T-cell (primary cell): ENCODE measurements at places on chromosomes 6 and 20. TPM values are rescaled to one million over a fixed set of nuclear protein-coding genes. Genes with fewer than 3 reads are reported as not detected.

- no peak for DNase-seq
Observed at GRCh38 chr6:9463311-9463710, 951.6 kb downstream of the TFAP2A start.

DNA sequence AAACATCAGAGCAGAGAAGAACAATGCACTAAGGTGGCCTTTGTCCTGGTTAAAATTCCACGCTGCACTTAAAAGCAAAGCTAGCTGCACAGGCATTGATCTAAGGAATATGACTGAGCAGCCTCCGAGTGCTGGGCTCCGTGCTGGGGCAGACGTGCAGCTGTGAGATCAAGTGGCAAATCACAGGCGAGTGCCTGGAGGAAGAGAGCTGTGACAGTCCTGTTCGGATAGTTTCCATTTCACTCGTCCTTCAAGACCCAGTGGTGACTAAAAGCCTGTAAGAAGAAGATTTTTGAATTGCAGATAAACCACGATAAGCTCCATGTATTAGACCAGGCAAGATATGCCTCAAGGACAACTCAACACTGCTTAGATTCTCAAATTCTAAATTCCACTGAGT, 247.9 kb downstream of the ANKRD60 start:
- no peak for DNase-seq

DNA sequence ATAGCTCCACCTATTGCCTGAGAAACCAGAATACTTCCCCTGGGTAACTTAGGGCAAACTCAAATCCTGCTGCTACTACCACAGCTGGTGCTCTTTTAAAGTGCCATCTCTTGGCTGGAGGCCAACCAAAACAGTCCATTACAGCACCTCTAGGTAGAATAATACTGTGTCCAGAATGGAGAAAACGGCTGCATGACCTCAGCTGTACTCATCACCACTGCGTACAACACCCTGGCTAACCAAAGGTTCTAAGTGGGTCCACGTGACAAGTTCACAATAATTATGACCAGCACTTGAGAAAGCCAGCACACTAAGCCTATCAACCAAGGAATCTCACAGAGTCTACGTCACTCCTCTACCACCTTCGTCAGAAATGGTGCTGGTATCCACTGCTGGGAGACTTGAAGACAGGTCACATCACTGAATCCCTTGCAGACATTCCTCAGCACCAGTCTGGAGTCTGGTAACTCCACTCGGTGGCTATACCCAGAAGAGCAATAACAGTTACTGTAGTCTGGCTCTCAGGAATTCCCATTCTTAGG, 40.9 kb upstream of the PKIB start:
- no peak for DNase-seq

DNA sequence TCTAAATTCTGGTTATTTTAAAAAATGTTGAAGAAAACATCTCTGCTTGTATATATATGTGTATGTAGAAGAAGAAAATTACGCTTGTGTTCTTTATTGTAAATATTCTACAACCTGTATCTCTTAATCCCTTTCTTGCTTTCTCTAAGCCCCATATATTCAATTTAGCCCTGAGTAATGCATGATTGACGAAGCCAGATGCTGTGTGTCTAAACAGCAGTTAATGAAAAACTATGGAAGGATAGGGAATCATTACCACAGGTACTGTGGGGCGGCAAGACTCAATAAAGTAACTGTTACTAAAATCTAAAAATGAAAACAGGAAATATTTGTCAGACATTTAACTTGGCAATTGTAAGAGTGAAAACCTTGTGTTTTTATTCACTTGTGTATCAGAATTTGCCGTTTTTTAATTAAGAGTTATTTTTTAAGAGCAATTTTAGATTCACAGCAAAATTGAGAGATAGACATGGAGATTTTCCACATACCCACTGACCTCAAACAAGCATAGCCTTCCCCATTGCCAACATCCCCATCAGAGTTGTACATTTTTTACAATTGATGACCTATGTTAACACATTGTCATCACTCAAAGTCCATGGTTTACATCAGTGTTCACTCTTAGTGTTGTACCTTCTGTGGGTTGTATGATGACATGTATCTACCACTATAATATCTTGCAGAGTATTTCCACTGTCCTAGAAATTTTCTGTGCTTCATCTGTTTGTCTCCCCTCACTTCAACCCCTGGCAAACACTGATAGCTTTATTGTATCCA, 76.7 kb downstream of the BCKDHB start:
- DNase-seq, result no peak

Gene MUC22
- not detected for total RNA-seq

Gene ZFP57
- total RNA-seq, result not detected

Gene OR12D2
- total RNA-seq, result not detected
